ENCODE measurements at places on chromosomes 3 and 15.

GRCh38 chr15:35686347-35686746, 140.4 kb upstream of the DPH6 start:
- DNase-seq = no peak

GRCh38 chr3:130865489-130865888, 28.4 kb upstream of the ATP2C1 start:
- DNase-seq = no peak

DNA sequence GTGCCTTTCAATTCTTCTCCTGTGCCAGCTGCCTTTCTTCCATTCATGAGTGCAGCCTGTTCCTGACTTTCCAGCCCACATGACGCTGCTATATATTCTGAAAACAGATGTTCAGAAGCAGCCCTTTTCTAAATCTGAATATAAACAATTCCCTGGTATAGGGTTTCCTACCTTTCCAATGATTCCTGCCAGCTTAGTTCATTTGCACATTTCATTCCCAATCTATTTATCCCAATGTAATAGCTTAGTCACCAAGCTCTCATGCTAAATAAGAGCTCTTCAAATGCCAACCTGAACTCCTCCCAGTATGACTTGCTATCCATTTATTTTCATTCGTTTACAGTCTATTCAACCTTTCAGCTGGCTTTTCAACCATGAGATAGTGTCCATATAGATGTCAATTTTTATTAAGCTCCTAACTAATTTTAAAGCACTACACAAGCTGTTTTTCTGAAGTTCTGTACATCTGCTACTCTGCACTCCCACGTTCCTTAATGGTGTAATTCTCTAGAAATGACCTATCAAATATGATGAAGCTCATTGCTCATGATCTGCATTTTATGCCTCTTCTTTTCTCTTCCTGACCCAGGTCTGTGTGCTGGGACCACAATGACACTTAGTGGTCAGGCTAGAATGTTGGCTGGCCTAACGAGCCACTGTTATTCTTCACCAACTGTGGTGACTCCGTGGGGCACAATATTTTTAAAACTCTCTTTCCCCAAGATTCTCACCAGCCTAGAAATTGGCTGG, 605.0 kb upstream of the TBL1XR1 start:
- peak; percentile 51 for DNase-seq

DNA sequence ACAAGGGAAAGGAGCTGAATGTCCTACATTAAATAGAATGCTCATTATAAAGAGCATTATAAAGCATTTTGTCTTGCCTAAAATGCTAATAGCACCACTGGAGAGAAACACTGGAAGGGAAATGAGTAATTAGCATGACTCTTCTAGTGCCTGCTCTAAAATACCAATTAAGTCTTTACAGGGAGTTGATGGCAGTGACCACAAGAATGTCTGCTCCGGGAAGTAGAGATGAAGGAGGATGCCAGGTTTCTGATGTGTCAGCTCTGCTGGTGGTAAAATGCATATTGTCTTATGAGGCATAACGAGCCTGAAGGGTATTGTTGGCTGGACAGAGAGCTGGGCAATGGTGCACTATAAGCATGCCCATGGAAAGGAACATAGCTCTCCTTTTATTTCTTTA, 49.5 kb downstream of the MYLK start:
- DNase-seq = no peak

DNA sequence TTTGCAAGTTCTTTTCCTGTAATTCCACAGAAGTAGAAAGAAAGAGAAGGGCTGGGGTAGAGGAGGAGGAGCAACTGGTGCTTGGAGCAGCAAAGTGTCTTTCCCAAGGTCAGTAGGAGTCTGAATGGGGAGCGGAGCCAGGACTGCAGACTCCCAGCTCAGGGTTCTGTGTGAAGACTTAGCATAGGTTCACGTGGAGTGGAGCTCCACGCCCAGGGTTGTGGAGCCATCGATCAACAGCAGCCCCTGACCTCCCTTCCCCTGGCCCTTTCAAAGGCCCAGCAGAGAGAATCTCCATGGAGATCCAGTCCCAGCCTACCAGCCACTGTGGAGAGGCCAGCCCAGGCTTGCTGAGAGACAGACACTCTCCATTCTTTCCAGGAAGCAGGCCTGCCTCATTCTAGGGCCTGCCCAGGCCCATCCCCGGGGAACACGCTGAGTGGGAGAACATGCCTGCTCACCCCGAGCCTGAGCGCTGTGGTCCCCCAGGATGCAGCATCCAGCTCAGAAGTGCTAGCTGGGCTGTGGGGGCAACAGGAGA, 62.1 kb downstream of the CORO2B start:
- DNase-seq = no peak

GRCh38 chr3:53817809-53818208, 28.4 kb downstream of the CHDH start:
- DNase-seq = no peak

DNA sequence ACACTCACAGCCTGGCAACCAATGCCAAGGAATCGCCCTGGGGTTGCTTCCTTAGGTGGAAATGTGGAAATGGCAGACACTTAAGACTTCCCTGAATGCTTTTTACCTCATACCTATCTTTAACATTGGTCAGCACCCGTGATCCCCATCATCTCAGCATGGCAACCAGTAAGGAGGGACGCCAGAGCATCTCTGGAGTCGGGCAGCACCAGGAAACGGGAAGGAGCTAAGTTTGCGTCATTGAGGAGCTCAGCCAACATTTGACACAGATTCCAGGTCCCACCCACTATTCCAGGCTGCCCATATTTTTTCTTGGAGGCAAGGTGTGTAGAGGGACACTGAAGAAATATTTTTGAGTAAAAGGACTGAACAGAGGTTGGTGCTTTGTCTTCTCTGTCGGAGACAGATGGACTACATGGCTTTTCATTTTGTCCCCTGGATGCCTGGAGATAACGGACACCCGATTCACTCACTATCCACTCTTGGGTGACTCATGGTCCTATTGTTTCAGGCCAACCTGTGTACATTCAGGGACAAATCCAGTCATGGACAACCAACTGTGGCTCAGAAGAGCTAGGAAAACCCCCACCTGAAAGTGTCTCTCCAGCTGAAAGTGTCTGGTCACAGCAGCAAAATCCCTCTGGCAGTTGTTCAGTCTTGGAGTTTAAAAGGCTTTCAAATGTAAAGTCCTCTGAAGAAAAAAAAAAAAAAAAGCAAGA, 70.4 kb upstream of the OXTR start:
- no peak for DNase-seq

DNA sequence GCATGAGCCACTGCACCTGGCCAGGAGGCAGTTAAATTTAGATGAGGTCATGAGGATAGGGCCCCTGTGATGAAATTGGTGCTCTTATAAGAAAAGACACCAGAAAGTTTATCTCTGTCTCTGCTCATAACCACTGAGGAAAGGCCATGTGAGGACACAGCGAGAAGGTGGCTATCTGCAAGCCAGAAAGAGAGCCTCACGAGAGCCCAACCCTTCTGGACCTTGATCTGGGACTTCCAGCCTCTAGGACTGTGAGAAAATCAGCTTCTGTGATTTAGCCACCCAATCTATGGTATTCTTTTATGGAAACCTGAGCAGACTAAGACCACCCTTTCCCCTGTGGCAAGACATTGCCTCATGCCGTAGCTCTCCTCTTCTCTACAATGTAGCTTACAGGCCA, 337.6 kb downstream of the THSD4 start:
- DNase-seq = no peak

- DNase-seq = no peak
Measured at GRCh38 chr3:196883361-196883760, 15.6 kb downstream of the SENP5 start.

DNA sequence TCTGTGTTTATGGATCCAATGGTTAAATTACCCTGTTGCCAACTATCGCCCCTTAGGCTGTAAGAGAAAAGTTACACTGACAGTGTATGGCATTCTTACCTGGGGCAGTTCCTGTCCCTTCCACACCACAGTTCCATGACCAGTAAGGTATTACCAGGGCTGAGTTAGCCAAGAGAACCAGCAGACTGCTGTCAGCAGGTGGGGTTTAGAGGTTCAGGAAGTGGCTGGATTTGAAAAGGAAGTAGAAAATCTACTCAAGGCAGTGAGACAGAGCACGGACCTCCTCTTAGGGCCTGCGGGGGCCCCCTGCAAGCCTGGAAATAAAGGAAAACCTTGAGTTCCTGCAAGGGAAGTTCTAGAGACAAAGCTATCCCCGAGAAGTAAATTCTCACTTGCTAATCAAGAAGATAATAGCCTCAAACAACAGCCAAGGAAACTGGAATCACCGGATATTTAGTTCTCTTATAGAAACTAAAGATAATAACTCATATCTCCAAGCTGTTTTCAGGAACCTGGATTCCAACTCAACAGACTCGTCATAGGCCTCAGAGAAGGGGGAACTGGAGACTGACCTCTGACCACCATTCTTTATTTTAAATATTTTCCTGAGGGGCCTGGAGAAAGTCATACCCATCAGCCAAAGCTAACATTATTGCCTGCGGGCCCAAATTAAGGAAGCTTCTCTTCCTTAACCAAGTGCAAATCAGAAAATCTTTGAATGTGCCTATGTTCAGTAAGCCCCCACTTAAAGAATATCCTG, 161.7 kb downstream of the ANXA2 start:
- no peak for DNase-seq

DNA sequence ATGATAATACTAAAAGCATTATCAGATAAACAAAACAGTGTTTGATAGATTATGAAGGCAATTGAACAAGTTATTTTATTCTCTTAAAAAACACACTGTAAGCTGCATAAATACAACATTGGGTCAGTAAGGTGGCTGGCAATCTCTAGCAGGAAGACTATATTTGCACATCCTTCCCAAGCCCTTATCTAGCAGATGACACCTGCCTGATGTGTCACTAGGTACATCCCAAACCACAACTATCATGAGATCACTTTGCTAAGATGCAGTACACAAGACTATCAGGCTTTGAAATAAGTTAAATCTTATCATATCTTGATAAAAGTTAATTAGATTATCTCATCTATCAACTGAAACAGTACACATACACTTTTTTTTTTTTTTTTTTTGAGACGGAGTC, 417.4 kb downstream of the MECOM start:
- DNase-seq = no peak

DNA sequence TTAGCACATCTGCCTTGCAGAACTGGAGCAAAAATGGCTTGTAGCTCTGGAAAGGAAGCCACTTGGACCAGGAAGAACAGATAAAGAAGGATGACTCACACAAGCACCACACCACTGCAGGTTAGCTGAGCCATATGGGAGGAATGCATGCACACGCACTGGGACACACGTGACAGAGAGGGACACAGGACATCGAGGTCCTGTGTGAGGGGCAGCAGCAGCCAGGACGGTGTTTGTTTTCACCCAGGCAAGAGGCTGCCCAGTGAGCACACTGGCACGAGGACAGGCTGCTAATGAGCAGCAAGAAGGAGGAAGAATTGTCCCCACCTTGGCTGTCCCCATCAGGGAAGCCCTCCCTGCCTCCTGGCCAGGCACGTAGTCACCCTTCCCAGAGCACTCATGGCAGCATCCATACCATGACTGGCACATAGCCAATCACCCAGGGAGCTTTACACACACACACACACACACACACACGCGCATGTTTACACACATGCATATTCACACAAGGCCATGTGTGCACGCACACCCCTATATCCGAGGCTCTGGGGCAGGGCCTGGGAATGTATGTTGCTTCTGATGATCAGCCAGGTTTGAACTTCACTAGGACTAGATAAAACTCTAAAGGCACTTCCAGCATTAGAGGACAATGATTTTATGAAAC, 24.0 kb upstream of the SPTBN5 start:
- DNase-seq = no peak

DNA sequence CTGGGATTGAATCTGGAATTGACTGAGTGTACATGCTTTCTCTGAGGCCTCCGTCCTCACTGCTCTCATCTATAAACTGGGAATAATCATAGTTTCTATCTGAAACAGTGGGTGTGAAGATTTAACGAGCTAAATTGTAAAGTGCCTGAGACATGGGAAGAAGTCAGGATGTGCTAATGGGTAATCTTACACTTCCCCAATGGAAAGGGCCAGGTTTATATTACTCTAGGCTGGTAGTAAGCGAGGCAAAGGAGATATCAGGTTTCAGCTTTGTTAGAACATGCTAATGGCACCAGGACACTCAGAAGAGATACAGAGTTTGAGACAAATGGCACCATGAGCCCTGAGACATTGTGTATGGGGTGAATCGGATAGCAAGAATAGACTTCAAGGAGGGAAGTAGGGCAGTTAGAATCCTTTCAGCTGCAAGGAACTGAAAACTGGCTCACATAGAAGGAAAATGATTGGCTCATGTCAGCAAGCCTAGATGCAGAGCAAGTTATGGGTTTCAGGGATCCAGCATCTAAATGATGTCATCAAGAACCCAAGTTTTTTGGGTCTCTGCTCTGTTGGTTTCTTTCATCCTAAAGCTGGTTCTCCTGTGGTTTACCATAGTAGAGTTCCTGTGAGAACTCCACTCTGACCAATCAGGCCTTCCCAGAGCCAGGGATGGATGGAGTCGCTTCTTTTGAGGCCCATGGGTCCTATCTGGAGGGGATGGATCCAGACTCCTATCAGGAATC, 21.8 kb downstream of the FLNB start:
- DNase-seq = no peak

GRCh38 chr3:59277816-59278215, 228.0 kb upstream of the CFAP20DC start:
- DNase-seq = no peak

DNA sequence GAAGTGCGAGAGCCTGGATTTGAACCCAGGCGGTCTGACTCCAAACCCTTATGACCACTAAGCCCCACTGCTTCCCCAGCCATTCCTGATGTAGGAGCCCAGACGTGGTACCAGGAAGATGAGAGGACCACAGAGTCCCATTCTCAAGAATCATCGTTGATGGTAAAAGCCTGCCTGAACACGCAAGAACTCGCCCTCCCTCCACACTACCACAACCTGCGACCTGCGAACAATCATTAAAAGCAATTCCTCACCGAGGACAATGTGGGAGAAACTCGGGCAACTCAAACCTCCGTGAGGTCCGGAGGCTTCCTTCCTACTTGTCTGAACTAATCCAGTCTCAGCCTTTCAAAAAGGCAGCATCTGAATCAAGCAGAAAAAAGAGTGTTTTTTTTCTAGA, 10.3 kb downstream of the MAGI1 start:
- DNase-seq = no peak

GRCh38 chr3:99634881-99635280, 3.5 kb upstream of the COL8A1 start:
- DNase-seq = no peak

GRCh38 chr3:195162033-195162669, 108.8 kb downstream of the XXYLT1 start:
- peak; percentile 81 for DNase-seq

DNA sequence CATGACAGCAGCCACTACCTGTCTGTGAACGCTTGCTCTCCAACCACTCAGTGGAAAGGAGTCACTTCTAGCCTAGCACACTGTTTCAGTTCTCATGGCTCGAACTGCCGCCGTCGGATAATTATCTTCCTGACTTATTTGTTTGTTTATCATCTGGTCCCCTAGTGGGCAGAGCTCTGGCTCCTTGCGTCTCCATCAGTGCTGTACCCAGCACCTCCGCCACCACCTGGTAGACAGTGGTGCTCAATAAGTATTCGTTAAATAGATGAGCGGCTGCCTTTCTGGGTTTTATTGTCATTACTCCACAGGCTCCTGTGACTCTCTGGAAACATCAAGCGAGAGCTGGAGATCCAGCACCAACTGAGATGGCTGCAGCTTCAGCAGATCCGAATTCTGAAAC, 297.5 kb downstream of the NTRK3 start:
- DNase-seq = no peak
